Stimulated activated CD4-positive, alpha-beta T cell treated with anti-CD3 and anti-CD28 coated beads, Interleukin-2, amount 100 ng/mL, for 48 hours (primary cell): ENCODE measurements at places on chromosomes 1 and 21.

- DNase-seq = no peak
These were observed 11.7 kb downstream of the CAPN9 start for GRCh38 chr1:230758709-230759368.

- DNase-seq = no peak
These were observed 113.5 kb downstream of the LHX9 start for GRCh38 chr1:198030682-198031081.

GRCh38 chr1:243708210-243708609 lies 141.8 kb downstream of the AKT3 start:
- DNase-seq = no peak

DNA sequence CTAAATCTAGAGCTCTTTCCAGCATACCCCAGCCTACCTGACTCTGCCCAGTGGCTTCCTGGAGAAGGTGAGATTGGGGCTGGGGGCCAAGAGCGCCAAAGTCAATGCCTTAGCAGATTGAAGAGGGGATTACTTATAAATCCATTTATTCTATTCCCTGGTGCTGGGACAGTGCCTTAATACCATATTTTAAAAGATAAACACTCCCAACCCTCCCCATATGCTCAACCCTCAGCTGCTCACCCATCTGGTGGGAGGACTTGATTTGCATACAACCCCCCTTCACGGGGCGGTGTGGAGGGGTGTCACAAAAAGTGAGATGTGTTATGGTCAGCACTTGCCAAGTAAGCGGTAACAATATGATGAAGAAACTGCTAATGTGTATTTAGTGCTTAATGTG lies 3.2 kb upstream of the DISP3 start:
- no peak for DNase-seq

GRCh38 chr1:7300893-7301663 lies 470.0 kb upstream of the VAMP3 start:
- DNase-seq = no peak

GRCh38 chr1:244237445-244237844 lies 186.4 kb downstream of the ZBTB18 start:
- DNase-seq = no peak

- no peak for DNase-seq
These were observed 826 bp downstream of the TRIM17 start for GRCh38 chr1:228415853-228416216.

DNA sequence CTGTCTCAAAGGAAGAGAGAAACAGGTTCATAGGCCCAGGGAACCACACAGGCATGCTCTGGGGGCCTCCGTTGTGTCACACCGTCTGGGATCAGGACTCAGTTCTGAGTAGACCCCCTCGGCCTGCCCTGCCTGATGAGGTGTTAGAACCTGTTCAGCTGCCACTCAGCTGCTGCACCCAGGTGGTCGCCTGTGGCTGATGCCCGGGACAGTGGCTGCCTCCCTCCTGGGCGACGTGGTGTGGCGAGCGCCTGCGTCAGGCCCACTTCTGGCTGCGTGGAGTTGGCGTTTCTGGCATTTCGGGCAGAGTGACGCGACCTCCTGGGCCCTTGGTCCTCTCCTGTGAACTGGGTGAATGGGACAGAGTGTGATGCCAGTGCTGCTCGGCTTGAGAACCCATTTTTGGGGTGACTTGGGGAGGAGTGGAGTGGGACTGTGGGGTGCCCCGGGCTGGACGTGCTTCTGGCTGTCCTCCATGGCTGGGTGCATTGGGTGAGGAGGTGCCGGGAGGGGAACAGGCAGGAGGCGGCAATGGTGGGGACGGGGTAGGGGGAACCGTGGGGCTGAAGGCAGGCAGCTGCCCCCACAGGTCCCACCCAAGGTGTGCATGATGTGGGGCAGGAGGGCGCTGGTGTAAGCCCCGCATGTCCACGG lies 10.8 kb downstream of the CFAP410 start:
- no peak for DNase-seq

- no peak for DNase-seq
These were observed 1.3 kb downstream of the RIT1 start for GRCh38 chr1:155909894-155910293.

DNA sequence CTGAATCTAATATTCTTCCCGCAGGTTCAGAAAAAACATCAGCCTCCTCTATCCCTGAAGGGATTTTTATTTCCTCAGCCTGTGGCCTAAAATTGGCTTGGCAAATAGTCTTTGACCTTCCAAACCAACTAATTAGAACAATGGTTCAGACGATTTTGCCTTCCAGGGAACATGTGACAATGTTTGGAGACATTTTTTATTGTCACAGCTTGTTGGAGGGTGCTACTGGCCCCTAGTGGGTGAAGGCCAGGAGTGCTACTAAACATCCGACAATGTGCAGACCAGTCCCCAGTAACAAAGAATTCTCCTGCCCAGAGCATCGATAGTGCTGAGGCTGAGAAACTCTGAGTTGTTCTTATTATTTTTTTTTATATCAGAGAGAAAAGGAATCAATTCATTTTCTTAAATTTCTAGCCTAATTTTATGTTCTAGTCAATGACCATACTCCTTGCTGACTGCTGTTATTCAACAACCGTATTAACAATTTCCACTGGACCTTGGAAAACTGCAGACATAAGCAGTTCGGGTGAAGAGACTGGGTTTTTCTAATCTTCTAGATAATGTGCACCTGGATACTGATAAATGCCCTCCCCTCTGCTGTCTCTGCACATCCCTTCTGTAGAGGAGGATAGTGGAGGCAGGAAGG lies 280.7 kb downstream of the LMX1A start:
- DNase-seq = no peak

DNA sequence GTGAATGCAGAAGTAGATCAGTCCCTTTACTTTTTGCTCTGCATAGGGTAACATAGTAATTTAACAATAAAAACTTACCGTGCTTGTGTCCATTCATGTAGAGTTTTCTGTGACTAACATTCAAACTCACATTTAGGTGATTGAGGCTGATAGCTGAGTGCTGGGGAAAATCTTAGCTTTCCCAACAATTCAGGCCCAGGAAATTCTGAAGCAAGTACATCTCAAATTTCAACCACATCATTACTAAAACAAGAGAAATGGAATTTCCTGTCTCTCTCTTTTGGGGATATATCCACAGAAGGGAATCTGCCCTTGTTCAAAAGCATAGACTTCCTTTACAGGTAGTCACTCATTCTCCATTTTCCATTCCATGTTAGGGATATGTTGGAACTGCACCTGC lies 33.1 kb upstream of the C1orf146 start:
- no peak for DNase-seq

DNA sequence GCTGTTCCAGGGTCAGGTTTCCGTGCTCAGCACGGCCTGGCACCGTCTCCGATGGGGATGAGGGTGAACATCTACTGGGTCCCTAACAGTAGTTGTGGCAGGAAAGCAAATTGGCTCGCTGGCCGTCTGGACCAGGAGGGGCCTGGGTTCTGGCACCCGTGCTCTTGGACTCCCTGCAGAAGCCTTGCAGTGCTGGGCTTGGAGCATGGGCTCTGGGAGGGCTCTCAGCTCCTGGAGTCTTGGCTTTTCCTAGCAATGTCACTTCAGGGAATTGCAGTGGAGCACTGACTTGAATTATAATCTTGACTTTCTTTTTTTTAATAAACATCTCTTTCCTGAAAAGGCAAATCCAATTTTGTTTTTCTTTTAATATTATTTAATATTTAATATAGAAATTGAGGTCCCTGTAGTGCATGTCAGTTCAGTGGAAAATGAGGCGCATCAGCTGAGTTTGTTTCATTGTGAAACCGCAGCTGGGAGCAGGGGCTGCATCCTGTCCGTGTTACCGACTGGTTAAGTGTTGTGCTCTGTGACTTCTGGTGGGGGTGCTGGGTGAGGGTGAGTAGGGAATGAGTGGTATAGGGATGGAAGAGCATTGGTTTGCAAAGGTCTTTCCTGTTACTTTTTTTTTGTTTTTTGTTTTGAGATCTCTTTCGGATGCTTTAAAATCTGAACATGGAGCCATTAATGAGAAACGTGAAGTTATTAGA lies 64.1 kb downstream of the PEX14 start:
- no peak for DNase-seq

DNA sequence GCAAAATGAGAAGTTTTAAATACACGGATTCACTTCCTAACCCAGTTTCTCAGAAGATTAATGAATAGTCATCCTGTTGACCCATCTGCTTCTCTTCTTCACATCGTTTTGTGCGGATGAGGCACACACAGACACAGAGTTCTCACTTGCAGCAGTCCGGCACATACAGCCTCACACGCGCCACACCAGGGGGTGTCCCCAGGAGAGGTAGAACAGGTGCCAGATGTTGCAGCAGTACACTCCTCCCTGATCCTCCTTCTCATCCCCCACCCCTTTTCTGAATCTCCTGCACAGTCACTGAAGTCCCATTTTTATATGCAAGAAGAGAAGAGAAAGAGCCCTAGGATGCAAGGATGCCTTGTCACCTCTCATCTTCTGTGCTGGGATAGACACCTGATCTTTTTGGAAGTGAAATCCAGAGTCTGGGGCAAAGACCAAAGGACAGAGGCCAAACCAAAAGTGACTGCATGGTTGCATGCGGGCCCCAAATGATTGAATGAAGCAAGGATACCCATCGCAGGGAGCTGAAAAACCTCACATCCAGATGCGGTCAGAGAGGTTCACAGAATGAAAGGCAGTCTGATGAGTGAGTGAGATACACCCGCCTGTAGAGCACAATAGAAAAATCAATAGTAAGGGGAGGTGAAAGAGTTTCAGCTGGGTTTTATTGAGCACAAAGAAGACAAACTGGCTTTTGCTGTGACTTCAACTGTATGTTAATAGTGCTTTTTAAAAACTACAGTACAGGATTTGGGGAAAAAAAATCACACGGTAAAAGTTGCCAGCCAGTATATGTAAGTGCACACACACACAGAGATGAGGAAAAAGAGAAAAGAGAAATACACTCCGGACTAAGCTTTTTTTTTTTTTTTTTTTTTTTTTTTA lies 28.9 kb downstream of the PBX1 start:
- no peak for DNase-seq

DNA sequence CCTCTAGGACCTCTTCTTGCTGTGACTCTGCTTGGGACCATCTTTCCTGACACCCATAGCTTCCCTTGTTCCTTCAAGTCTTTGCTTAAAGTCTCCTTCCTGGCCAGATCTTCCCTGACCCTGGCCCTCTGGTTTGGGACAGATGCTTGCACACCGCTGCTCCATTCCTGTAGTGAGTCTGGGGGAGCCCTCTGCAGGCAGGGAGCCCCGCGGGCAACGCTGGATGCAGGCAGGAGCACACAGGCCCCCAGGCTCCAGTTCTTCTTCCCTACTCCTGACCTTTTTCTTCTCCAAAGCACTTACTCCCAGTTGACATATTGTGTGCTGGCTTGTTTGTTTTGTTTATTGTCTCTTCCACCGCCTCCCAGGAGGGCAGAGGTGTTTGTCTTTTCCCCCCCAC lies 413.4 kb downstream of the CAMTA1 start:
- DNase-seq = no peak

DNA sequence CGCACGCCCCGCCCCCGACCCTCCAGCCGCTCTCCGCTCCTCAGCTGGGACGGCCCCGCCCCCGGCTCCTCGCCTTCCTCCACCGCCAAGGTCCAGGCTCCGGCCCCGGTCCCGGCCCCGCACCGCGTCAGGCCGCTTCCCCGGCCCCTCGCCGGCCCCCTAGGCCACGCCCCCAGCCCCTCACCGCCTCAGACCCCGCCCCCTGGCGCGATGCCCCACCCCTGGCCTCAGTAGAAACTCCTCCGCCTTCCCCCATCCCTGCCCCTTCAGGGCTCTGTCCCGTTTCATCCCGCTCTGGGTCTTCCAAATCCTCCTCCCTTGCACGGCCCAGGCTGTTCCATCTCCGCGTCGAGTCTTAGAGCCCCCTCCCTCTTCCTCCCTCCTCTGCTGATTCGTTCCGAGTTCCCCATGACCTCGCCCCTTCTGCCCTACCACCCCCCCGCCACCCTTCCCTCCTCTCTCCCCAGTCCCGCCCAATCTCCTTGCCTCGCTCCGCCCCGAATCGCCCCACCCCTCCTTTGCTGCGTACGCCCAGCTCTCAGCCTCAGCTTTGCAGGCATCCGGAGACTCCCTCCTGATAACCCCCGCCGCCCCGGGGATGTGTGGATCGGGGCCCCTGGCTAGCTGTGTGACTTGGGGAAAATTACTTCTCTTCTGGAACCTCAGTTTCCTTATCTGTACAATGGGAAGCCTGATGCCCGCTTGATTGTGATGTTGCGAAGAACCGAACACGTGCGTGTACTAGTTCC lies 448 bp upstream of the ASAP3 start:
- peak; percentile 80 for DNase-seq

DNA sequence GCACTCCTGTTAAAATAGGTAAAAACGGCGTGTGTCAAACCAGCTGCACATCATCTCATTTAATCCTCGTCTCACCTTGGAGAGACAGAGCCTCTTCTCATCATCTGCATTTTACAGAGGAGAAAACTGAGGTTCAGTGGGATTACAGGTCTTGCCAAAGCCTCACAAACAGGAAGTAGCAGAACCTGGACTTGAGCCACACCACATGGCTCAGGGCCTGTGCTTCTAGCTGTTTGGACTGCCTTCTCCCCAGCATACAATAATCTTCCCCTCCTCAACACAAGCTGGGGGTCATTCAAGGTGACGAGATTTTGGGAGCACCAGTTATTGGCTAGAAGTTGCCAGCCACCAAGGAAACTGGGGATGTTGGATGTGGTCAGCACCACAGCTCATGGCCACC lies 167.9 kb upstream of the ZC3H12A start:
- DNase-seq = no peak

DNA sequence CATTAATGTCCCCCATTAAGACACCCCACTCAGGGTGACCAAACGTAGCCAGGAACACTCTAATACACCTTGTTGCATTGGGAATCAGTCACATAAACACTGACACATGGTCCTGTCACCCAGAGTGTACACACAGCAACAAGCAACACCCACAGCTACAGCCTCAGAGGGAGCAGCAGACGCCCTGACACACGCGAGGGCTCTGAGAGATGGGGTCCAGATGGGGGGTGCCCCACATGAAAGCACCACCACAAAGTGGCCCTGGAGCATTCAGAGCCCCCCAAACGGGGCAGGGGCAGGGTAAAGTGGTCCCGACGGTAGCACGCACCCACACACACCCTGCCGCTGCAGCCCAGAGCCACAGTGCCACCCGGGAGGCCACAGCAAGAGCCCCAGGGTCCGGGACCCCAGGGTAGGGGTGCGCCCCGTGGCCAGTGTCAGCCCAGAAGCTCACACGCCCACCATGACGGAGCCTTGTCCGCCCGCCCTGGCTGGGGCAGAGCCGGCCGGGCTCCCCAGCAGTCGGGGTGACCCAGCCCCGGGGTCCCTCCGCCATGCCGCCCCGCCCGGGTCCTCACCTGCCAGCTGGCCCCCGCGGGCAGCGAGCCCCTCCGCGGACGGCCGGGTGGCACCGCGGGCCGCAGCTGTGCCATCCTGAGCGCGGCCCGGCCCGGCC lies 47.3 kb downstream of the RAP1GAP start:
- no peak for DNase-seq

DNA sequence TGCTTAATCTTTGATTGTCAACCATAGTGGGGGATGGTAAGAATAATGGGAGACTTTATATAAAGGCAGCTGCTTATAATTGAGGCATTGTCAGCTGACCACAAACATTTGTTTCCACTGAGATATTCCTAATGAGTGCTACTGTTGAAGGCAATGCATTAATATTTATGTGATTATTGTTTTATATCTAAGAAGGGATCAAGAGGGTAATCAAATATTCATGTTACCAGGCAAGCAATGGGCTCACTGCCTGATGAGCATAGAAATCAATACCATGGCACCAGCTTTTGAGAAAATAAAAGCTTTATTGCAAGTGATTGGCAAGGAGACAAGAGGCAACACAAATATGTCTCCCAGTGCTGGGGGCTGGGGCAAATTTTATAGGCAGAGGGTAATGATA lies 706.7 kb upstream of the ADAMTS5 start:
- no peak for DNase-seq
